NCI-H2081 (cell line): ENCODE measurements at places on chromosomes 5 and 9.

- no peak for DNase-seq
These were observed 2.4 kb upstream of the SNX2 start for GRCh38 chr5:122772446-122772845.

GRCh38 chr9:97237311-97237786 is 70.1 kb upstream of the CCDC180 start:
- no peak for DNase-seq

DNA sequence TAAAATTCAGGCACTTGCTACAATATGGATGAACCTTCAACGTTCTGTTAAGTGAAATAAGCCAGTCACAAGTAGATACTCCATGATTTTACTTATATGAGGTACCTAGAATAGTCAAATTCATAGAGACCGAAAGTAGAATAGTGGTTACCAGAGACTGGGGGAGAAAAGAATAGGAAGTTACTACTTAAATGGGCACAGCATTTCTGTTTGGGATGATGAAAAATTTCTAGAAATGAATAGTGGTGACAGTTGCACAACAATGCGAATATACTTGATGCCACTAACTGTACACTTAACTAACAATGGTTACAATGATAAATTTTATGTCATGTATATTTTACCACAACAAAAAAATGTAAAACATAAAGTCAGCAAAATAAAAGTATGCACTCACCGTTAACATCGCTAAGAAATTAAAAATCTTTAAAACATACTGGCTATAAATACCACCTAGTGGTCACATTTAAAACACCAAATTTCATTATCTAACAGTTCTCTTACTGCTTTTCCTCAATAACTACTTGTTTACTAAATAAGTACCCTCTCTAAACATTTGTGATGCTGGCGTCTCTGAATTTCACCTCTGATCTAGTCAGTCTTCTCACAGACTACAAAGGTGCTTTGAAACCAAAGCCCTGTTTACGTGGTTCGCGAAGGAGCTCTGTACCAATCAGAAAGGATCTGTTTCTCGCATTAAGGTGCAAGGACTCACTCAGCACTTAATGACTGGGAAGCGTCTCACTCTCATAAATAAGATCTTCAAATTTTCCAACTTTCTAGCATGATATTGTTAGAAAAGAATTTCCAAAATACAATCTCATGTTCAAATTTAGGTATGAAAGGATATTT is 22.7 kb downstream of the KIF3A start:
- no peak for DNase-seq

- DNase-seq, result no peak
These were observed 16.4 kb upstream of the ZBED3 start for GRCh38 chr5:77103457-77103856.

DNA sequence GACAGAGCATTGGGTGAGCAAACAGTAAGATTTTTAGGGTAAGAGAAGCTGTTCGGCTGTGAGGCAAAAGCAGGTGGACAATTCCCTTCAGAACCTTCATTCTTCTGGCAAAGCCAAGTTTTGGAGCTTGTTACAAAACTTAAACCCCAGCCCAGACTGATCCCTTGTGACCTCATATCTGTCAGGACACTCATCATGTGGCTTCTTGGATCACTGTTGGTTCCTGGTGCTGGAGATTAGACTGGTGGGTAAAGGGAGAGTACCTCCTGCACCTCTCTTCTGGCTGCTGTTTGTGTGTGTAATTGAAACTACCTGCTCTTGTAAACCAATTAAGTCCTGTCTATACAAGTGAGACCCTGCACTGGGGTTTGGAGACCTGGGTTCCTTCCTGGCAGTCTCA is 21.0 kb downstream of the LARP1 start:
- DNase-seq, result no peak

DNA sequence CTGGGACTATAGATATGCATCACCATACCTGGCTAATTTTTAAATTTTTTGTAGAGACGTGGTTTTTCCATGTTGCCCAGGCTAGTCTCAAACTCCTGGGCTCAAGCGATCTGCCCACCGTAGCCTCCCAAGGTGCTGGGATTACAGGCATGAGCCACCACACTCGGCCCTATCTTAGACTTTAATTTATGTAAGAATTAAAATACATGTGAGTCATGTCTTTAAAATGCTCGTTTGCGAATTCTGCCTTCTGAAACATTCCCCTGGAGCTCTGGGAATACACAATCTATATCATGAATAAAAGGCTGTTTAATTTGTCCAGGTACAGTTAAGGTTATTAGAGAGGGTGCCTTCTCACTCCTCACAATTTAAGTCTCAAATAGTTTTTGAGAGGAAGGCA is 32.8 kb downstream of the RHOBTB3 start:
- no peak for DNase-seq

- DNase-seq, result no peak
These were observed 84.5 kb downstream of the FGF1 start for GRCh38 chr5:142601432-142601831.

DNA sequence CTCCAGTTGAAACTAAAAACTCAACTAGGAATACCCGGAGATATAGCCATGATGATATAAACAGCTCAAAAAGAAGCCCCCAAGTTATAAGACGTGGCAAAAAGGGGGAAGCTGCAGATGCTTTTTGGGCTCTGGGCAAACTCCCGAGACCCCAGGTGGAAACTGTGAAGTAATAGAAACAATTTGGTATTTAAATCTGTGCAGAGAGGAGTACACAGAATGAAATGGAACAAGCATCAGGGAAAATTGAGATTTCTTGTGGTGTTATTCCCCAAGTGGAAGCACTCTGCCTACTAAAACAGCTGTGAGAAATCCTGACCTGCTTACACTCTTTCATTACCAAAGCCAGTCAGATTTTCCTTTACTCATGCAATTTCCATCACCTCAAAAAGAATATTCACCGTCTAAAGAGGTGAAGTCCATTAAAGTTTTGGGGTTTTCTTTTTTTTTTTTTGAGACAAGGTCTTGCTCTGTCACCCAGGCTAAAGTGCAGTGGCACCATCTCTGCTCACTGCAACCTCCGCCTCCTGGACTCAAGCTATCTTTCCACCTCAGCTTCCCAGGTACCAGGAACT is 23.5 kb downstream of the SAXO1 start:
- no peak for DNase-seq

GRCh38 chr5:58491216-58491892 is at the start of gene GAPT:
TSS of gene GAPT (plus strand) at chr5:58491435. CDS start at chr5:58494537, 3,102 bp downstream.
- DNase-seq, result no peak
